Stimulated activated CD8-positive, alpha-beta memory T cell treated with anti-CD3 and anti-CD28 coated beads, Interleukin-2, amount 100 ng/mL, for 1 hour (primary cell): ENCODE measurements at places on chromosomes 5 and 9.

GRCh38 chr5:62762503-62762902, 183.9 kb downstream of the LRRC70 start:
- no peak for DNase-seq

DNA sequence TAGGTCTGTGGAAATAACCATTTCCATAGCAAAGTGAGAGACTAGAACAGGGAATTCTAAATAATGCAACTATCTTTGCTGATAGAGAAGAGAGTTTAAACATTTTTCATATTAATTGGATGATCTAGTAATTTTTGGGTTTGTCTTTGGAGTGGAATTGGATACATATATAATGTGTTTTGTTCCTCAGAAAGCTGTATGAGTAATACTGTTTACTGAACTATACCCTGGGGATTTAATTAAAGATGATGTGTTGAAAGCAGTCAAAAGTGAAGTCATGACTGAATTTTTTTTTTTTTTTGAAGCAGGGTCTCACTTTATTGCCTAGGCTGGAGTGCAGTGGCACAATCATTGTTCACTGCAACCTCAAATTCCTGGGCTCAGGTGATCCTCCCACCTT, 17.9 kb downstream of the FER start:
- no peak for DNase-seq

DNA sequence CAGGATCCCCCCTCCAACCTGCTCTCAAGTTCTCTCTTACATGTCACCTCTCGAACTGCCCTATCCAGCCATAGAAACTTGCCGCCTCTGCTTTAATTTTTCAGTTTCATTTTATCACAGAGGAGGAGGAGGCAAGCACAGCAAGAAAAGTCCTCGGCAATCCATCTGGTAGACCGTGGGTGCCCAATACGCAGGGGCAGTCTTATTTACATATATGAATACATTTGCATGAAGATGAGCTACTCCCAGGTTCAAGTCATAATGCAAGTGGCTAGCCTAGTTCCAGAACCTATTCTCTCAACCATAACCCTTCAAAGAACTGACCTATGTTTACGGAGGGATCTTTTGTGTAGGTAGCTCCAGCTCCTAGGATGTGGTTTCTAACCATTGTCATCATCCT, 223.2 kb upstream of the PANK3 start:
- no peak for DNase-seq

- DNase-seq, result no peak
These were observed 135.9 kb upstream of the OTULINL start for GRCh38 chr5:14445576-14446290.

- DNase-seq, result no peak
These were observed 129.5 kb downstream of the NPR3 start for GRCh38 chr5:32840606-32841005.

DNA sequence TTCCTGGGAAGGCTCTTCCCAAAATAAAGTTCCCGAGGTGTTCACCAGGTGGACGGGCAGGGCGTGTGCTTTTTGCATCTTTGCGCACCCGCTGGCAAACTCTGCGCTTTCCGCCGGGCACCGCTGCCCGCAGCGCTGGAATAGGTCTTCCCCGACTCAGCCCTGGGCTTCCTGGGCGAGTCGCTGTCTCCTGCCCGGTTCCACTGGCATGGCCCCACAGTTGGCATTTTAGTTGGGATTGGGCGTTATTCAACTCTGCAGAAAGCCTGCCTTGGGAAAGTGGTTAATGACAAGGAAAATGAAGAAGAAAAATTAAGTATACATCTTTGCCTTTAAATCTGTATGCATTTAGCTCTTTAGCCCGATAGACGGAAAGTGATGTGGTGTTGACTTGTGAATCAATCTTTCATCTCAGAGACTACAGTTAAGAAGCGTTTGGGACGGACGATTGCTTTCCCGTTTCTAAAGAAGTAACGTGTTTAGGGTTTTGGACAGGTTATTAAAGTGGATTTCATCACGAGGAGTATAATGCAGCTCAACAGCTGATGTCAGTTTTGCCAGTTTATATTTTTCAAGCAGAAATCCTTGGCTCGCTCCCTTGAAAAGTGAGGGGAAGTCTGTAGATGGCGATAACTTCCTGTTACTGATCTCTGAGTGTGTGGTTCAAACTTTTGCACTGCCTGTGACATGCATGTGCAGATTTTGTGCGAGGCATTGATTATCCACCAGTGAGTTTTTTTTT, 946 bp downstream of the ADCY2 start:
- DNase-seq, result no peak
